ENCODE measurements at places on chromosomes 12 and 14.
A peak's percentile ranks its signal among the peaks of the same experiment; 100 is the strongest.

GRCh38 chr14:24343795-24344660 is 4.2 kb upstream of the RIPK3 start:
- DNase-seq = no peak

DNA sequence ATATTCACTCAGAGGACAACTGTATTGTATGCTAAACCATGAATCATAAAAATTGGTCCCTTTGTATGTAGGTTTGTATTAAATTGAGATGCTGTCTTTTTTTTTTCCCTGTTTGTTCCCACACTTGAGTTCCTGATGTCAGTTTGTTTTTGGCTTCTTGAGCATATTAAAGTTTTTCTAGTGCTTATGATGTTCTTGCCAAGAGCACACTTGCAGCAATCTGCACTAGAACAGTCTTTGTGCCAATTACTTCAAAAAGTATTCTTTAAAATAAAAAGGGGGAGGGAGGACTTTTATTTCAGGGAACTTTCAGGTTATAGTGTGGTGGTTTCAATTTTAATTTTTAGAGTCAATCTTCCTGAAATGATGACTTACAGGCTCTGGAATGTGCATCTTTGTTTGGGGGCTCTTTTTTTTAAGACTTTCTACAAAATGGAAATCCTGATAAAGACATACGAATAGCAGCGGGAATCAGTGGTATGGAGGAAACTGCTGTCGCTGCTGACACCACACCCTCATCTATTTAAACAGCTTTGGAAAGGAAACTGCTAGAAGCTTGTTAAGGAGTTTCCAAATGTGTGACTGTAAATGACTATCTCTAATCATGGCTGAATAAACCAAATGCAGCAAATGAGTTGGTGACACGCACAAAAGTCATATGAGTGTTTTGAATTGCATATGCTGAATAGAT is 188.6 kb downstream of the EGLN3 start:
- DNase-seq = no peak

DNA sequence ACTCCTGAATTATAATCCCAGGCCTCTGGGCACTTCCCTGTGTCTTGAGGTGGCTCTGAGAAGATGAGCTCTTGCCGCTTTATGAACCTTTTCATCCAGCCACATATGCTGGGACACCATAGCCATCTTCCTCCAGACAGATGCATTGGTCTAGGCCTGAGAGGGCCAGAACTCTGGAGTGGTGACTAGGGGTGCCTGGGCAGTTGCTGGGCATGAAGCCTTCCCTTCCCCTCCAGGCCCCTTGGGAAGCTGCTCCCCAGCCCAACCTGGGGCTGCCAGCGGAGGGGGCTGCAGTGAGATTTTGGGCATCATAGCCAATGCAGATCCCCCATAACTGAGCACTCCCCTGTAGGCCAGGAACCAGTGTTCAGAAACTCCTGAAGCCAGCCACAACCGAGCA is 135.2 kb downstream of the GCH1 start:
- no peak for DNase-seq

DNA sequence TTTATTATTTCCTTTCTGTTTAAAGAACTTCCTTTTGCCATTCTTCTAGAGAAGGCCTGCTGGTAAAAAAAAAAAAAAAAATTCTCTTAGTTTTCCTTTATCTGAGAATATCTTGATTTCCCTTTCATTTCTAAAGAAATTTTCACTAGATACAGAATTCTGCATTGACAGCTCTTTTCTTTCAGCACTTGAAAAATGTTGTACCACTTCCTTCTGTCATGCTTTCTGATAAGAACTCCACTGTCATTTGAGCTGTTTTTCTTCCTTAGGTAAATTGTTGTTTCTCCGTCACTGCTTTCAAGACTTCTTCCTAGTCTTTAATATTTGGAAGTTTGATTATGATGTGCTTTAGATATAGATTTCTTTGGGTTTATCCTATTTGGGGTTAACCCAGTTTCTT is 113.6 kb upstream of the BTG1 start:
- DNase-seq = no peak

DNA sequence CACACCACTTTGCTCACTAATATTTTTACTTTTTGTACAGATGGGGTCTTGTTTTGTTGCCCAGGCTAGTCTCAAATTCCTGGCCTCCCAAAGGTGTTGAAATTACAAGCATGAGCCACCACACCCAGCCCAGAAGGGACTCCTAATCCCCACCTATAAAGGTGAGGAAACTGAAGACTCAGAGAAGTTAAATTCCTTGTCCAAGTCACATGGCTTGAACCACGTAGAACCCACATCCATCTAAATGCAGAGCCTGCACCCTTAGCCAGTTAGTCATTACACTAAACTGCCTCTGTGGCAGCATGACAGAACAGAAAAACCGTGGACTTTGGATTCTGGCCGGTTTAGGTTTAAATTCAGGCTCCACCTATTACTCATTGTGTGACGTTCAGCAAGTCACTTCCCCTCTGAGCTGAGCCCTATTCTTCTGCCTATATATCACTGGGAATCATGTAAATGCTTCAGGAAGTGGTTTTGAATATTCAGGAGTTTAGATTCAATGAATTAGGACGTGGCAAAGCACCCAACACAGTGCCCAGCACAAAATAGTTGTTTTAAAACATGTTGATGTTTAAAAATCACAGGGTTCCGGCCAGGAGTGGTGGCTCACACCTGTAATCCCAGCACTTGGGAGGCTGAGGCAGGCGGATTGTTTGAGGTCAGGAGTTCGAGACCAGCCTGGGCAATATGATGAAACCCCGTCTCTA is 3.0 kb upstream of the CORO1C start:
- DNase-seq = no peak

GRCh38 chr12:52216807-52217206 is 16.2 kb upstream of the KRT7 start:
- DNase-seq = no peak

- DNase-seq = peak; percentile 43
These were observed 27.4 kb upstream of the DDHD1 start for GRCh38 chr14:53180272-53181221.

- peak; percentile 67 for DNase-seq
These were observed 15.1 kb downstream of the RNF41 start for GRCh38 chr12:56206452-56207166.

DNA sequence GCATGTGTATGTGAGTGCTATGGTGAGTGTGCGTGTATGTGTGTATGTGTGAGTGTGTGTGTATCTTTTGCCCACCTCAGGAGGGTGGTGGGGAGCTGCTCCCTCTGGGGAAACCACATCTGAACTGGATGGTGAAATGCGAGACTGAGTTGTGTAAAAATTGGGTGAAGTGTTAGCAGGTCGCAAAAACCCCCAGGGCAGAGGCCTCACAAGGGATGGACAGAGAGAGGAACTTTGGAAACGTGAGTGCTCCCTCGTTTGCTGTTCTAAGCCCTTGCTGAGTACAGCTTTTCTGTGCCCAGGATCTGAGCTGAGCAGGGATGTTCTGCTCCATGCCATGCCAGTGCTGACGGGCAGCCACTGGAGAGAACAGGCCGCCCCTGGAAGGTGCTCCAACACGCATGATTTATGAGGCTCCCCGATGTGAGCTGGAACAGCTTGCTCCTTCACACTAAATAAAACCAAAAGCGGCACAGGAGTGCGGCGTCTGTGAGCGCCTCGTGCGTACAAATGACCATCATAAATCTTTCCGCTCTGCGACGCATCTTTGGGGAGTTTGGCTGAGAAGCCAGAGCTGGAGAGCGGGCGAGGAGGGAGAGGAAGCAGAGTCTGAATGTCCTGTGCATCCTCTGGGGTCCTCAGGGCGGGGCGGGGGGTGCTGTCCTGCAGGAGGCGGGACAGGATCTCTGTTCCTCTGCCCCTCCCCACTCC is 14.1 kb upstream of the GALNT9 start:
- no peak for DNase-seq

- peak; percentile 62 for DNase-seq
These were observed 83.2 kb upstream of the HMGA2 start for GRCh38 chr12:65740873-65741600.

- DNase-seq = no peak
These were observed 7.3 kb upstream of the FIGNL2 start for GRCh38 chr12:51855586-51856428.

- DNase-seq = no peak
These were observed 199.2 kb downstream of the MSRB3 start for GRCh38 chr12:65477721-65478120.

DNA sequence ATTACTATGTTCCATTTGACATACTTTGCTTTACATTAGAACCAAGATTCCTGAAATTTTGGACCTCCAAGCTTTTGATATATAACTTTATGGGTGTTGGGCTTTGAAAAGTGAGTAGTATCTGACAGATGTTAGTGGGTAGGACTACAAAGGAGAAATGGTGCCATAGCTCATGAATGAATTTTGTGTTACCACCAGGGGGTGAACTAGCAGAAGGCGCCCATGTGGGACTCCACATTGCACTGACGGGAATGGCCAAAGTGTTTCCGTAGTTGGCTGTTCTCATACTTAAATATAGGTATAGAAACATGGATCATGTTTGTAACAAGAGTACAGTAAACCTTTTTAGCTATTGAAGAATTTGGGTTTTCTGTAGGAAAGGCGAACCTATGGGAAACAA is 337.5 kb downstream of the FLRT2 start:
- no peak for DNase-seq

GRCh38 chr12:4530160-4530559 is 8.5 kb upstream of the RAD51AP1 start:
- no peak for DNase-seq

DNA sequence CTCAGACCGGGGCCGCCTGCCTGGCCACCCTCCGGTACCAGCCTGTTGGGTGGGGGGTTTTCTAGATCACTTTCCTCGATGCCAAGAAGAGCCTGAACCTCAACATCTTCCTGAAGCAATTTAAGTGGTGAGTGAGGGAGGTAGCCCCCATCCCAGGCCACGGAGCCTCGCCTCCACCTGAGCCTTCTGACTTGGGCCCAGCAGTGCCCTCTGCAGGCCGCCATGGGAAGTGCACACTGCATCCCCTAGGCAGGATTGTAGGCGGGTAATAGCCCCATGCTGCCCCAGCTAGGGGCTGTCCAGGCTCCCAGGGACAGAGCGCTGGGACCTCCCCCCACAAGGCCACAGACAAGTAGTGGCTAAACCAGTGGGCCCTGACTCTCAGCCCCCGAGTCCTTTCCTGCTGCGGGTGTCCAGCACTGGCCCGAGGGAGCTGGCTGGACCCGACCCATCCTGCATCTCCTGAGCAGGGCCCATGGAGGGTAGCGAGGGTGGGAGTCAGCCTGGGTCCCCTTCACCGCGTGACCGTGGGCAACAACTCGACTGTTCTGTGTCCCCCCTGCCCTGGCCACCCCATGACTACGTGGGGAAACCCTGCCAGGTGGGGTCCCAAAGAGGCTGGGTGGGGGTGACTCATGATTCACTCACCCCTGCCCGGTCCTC is 15.3 kb upstream of the ADSS1 start:
- DNase-seq = peak; percentile 81

DNA sequence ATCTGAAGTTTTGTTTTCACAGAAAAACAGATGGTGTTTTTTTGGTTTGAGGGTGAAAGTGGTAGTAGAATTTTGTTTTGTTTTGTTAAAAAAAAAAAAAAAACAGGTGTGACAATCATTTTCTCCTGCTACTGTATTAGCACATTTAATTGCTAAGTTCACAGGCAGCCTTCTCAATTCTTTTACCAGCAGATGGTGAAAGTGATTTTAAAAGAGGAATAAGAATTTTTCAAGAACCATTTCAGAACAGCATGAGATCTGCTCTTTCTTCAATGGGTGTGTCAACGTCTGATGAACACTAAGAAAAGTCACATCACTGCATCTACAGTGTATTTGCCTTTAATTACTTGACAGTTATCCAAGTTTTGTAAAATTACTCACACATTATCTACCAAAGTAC is 303.7 kb upstream of the USP15 start:
- DNase-seq = no peak

DNA sequence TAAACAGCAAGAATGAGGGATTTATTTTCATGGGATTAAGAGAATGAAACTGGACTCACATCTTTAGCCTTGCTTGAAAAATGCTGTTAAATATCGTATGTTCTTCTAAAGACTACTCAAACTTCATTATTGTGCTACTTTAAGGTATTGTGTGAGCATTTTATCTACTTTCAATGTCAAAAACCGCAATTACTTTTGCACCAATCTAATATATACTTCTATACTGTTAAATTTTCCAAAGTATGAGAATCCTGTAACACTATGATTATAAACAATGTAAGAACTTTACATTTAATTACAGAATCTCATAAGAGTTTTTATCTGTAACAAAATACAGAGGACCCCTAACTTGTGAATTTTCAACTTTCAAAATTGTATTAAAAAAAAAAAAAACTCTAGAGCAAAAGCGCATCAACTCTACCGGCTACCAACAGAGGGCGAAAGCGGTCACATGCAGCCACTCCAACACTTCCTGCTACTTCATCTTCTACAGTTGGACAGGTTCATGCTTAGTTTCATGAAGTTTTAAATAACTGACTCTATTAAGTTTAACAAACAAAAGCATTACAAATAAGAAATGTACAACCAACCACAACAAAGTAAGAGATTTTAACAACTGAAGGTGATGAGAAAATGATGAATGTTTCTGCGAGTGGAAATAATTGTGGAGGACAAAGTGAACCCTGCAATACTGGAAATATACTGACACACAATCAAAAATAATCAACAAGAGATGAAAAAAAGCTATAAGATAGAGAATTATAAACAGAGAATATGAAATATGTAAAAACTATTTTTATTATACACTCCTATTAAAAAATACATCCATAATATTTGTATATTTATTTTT is 210.9 kb downstream of the MED13L start:
- DNase-seq = peak; percentile 68

GRCh38 chr14:23630687-23631086 is 5.5 kb upstream of the DHRS2 start:
- no peak for DNase-seq

DNA sequence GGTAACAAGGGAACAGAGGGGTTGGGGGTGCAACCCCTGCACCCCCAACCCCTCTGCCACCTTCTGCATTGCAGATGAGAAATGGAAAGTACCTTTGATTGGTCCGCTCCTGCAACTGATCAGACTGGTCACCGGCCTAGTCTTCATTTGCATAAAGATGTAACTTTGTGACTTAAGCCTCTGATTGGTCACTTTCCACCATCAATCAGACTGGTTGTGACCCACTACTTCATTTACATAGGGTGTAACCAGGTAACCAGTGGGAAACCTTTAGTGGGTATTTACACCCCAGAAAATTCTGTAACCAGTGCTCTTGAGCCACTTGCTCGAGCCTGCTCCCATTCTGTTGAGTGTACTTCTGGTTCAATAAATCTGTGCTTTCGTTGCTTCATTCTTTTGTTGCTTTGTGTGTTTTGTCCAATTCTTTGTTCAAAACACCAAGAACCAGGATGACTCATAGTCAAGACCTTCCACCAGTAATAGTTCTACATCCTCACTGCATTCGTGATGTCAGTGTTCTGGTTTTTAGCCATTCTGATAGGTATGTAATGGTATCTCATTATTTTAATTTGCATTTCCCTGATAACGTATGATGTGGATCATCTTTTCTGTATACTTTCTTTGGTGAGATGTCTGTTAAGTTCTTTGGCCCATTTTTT is 30.8 kb downstream of the LEMD3 start:
- DNase-seq = no peak

Measured in hematopoietic multipotent progenitor cell treated with erythropoietin and hydrocortisone succinate and interleukin-3 and kit ligand, for 15 days (in vitro differentiated cells).